Thymus (tissue), 14 donors: ENCODE measurements at places on chromosomes 3 and 15.
A peak's percentile ranks its signal among the peaks of the same experiment; 100 is the strongest.

GRCh38 chr15:77659350-77660321 lies 26.9 kb upstream of the LINGO1 start:
- peak; percentile 19 for DNase-seq

- DNase-seq, result no peak
Observed at GRCh38 chr3:13544951-13545651, 3.8 kb upstream of the FBLN2 start.

DNA sequence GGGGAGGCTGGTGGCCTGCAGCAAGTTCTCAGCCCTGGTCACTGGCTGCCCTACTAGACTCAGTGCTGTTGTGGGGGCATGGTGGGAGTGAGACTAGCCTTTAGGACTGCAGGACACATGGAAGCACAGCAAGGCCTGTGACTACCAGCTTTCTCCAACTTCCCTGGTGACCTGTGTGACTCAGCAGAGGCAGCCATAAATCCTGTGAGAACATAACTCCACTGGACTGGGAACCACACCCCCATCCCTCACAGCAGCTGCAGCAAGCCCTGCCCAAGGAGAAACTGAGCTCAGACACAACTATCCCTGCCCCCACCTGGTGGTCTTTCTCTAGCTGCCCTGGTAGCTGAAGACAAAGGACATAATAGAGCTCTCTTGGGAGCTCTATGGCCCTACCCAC lies 111.3 kb downstream of the DCLK3 start:
- DNase-seq, result no peak

GRCh38 chr15:101480613-101481380 lies 8.7 kb downstream of the PCSK6 start:
- DNase-seq, result no peak

- DNase-seq, result no peak
Observed at GRCh38 chr3:194888916-194889315, 203.2 kb downstream of the FAM43A start.

GRCh38 chr3:36709281-36709680 lies 55.1 kb downstream of the DCLK3 start:
- DNase-seq, result no peak

DNA sequence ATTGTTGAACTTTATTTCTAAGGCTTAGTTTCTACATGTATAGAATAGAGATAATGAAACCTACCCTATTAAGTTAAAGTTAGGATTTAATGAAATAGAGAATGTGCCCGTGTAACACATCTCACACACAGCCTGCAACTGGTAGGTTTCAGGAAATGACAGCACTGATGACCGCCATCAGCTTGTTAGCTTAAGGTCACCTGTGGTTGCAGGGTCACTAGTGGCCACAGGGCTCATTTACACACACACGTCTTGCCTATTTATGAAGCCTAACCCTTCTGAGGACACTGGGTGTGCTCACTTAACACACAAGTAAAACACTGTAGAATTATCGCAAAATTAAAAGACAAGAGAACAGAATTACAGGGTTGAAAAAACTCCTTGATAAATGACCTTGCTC lies 20.1 kb downstream of the CHRM5 start:
- DNase-seq, result no peak

- no peak for DNase-seq
Observed at GRCh38 chr3:54801977-54802376, 125.9 kb downstream of the LRTM1 start.

GRCh38 chr3:8650583-8651416 lies 6.2 kb upstream of the SSUH2 start:
- no peak for DNase-seq

- DNase-seq, result no peak
Observed at GRCh38 chr3:126781889-126782491, 78.0 kb downstream of the CHCHD6 start.

DNA sequence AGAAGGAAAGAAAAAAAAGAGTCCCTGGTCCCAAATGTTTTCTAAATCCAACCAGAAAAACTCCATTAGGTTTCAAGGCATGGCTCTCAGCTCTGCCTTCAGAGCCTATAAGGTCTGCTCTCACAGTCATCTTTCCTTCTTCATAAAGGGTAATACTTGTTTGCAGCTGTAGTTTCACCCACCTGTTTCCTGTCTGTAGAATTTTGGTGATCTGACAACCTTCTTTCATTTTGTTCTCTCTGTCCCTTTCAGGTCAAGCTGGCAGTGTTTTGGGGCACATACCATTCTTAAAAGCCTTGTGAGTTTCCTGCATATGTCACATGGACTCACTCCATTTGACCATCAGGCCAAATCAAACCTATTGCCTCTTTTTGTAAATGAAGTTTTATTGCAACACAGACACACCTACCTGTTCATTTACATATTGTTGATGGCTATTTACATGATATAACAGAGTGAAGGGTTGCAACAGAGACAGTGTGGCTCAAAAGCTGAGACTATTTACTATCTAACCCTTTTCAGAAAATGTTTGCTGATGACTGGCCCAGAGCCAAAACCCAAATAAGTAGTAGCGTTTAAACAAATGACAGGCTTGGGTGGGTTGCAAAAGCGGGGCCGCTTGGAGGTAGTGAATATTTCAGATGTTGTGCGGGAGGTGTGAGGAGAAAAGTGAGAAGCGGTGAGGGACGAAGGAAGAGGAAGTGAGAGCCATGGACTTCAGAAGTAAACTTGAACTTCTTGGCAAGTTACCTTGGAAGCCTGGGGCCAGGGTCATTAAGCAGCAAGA lies 292.7 kb upstream of the PROK2 start:
- no peak for DNase-seq

DNA sequence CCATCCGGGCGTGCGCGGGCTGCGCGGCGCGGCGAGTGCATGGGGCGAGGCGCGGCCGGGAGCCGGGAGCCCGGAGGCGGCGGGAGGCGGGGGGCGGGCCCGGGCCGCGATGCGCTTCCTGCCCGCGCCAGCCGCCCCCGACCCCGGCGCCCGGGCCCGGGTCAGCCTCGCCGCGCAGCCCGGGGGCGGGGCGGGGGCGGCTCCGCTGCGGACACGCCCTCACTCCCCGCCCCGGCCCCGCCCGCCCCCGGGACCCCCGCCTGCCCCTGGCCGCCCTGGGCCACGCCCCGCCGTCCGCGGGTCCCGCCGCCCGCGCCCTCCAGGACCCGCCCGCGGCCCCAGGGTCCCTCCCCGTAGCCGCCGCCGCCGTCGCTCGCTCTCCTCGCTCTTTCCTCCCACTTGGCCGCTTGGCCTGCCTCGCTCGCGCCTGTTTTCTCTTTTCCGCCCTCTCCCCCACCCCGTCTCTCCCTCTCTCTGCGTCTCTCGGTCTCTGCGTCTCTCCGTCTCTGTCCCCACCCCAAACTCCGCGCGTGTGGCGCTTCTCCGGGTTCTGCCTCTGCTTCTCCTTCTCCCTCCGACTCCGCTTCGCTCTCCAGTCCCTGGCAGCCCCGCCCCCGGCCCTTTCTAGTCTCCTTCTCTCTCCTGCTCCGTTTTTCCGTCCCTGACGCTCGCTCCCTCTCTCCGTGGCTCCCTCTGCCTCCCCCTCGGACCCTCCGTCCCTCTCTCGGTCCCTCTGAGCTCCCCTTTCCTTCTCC lies at the start of gene PLXND1:
TSS of gene PLXND1 (minus strand) at position 41 of the 755 bp plus-strand sequence. CDS start at position 4, 37 bp downstream.
- DNase-seq, result no peak

DNA sequence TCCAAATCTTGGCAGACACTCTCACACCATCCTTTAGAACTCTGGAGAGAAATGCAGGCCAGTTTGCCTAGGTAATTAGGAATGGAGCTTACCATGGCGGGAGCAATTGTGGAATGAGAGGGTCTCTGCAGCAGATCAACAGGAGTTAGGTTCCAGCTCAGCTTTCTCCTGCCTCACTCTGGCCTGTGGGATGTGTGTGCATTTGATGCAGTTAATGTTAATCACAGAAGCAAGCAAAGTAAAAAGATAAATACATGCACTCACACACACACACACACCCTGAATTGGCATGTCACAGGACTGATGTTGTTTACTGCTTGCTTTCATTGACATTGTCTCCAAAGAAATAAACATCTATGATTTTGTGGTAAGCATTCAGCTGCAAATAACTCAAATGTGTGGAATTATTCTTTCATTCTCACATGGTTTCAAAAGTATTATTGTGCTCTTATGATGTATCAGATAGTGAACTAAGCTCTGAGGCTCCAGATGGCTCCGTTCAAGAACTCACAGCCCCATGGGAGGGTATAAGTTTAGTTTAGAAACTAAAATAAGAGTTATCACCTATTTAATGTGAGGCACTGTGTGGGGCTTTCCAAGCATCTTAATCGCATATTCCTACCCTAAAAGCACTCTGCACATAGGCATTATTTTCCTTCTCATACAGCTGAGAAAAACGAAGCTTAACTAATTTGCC lies 31.3 kb upstream of the BFSP2 start:
- DNase-seq, result no peak

- DNase-seq, result no peak
Observed at GRCh38 chr3:126983653-126984390, 907 bp downstream of the PLXNA1 start.

DNA sequence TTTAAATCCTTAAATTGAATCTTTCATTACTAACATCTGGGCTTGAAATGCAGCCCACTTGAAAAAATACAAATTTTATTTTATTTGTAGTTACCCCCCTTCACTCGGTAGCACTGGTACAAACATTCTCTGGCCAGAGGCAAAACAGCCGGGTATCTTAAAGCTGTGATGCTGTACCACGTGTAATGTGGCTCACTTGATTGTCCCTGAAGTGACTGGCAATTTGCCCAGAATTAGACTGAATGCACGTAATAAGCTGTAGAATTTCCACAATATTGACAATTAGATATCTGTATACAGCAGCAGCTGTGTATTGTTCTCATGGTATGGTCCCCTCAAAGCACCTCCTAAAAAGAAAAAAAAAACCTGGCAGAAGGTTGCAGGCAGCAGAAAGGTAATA lies 192.8 kb upstream of the TBC1D5 start:
- no peak for DNase-seq
